ENCODE measurements at places on chromosomes 12 and 14. TPM values are rescaled to one million over a fixed set of nuclear protein-coding genes. Genes with fewer than 3 reads are reported as not detected.

The RTL1 gene
- not detected for total RNA-seq

The IFI27L1 gene
- total RNA-seq = 14.5 TPM

DNA sequence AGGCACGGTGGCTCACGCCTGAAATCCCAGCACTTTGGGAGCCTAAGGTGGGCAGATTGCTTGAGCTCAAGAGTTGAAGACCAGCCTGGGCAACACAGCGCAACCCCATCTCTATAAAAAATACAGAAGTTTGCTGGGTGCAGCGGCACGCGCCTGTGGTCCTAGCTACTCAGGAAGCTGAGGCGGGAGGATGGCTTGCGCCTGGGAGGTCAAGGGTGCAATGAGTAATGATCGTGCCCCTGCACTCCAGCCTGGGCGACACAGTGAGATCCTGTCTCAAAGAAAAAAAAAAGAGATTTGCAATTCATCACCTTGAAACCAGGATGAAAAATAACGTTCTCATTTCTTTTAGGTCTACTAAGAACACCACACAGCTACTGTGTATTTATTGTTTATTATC is 4.0 kb downstream of the STX2 start:
- no peak overlapping the region for H3K4me3 ChIP-seq
- no peaks in the 10 kb centered on the region for H3K36me3 ChIP-seq
- H3K4me1 ChIP-seq = no peaks in the 10 kb centered on the region
- no peak for DNase-seq
- H3K27me3 ChIP-seq = no peaks in the 10 kb centered on the region

DNA sequence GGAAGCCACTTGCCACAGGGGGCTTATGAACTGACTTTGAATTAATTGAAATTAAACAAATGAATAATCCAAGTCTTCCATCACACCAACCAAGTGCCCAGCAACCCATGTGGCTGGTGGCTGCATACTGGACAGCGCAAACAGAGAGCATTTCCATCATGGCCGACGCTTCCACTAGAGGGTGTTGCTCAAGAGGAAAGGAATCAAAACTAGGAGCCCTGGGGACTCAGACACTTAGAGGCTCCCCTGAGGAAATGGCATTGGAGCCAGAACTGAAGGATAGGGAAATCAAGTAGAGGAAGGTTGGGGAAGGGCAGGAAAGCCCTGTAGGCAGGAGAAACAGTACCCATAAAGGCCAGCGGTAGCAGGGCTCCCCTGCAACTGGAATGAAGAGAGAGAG is 50.6 kb upstream of the NUAK1 start:
- H3K27me3 ChIP-seq = no peaks in the 10 kb centered on the region
- no peaks in the 10 kb centered on the region for H3K4me1 ChIP-seq
- no peak overlapping the region for H3K4me3 ChIP-seq
- DNase-seq = no peak

DNA sequence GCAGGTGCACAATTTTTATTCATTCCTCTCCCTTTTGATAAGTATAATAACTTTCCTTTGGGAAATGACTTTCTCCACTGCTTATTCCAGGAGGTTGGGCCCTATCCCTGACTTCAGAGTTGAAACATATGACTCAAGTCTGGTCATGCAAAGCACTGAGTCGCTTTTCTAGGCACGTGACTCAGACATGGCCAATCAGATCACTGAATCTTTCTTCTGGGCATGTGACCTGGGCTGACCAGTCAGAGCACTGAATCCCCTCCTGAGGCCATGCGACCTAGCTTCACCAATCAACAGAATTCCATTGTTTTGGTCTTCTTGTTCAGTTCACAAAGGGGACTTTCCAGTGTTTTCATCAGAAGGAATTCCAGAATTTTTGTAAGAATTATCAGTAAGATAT is 377.1 kb upstream of the KITLG start:
- H3K27me3 ChIP-seq = no peaks in the 10 kb centered on the region
- no peaks in the 10 kb centered on the region for H3K4me1 ChIP-seq
- DNase-seq = no peak
- no peaks in the 10 kb centered on the region for H3K36me3 ChIP-seq

DNA sequence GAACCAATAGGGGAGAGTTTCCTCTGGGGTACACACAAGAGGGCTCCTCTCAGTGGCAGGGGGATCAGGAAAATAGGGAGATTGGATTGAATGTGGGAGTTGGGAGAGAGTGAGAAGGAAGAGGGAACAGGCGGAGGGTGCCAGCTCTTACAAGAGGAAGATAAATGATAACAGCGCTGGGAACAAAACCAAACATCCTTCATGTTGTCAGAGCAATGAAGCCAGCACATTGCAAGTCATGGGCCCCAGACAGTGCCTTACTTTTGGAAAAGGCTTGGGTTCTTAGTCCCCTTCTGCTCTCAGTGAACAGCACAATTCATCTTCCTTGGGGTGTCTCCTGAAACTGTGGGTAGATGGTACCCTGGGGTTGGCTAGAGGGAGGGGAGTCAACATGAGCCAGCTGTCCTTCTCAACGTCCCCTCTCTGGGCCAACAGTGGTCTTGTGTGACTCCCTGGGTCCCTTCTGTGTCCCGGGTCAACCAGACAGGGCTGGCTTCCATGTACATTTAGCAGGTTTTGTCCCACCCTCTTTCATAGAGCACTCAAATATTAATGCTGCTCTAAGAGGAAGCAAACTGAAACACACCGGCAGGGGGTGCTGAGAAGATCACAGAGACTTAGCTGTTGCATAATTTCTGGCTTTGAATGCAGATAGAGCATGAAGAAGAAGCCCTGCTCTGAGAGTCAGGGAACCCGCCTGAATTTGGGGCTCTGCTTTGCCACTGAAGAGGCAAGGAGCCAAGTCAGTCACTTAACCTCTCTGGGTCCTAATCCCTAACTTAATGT is 138.5 kb downstream of the ESRRB start:
- no peak overlapping the region for H3K4me3 ChIP-seq
- no peaks in the 10 kb centered on the region for H3K36me3 ChIP-seq
- no peak overlapping the region for H3K27ac ChIP-seq
- DNase-seq = no peak
- no peaks in the 10 kb centered on the region for H3K27me3 ChIP-seq
